AG04449 (cell line): ENCODE measurements at places on chromosomes 3 and 15.

- DNase-seq: no peak
These were observed 17.0 kb upstream of the NEO1 start for GRCh38 chr15:73035221-73035620.

DNA sequence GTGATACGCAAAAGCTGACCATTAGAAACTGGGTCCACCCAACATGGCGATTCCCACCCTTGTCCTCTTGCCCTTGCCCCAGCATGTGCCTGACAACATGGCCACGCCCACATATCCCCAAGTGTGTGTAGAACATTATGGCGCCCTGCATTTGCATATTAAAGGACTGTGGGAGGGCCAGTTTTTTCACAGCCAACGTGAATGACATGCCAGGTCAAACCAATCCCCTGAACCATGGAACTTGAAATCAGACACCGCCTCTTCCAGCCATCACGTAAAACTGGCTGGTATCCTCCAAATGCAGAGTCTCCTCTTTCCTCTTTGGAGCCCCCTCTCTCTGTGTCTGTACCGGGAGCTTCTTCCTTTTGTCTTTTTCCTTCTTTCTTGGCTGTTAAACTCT is 156.7 kb upstream of the EPHA6 start:
- DNase-seq: no peak

- DNase-seq: no peak
These were observed 112.3 kb upstream of the KLF13 start for GRCh38 chr15:31214158-31214863.

DNA sequence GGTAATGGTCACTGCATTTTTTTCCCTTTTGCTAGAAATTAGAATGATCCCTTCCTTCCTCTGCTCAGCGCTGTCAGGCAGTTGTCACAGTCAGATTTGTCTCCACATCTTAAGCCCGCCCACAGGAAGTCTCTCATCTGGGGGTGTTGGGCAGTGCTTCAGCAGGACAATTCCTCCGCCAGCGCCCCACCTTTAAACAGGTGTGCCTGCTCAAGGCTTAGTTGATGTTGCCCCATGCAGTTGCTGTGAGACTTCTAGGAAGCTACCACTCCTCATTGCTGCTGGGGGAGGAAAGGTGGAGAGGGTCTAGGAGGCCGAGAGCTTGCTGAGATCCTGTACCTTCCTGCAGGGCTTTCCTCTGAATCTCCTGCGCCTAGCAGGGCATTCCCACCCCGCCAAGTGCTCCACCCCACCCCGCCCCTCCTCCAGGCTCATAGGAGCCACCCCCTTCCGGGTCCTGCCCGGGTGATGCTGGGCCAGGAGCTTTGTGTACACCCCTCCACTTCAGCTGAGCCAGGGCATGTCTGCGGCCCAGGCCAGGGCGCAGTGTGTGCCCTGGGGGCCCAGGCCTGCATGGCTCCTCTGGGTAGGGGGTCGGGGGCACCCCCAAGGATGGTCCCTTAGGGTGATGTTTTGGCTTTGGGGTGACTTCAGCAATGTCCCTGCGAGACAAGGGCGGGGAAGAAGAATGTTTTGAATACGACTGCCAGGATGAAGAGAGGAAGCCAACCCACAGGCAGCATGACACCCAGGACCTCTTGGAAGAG is 68.7 kb downstream of the TRAK1 start:
- DNase-seq: no peak

DNA sequence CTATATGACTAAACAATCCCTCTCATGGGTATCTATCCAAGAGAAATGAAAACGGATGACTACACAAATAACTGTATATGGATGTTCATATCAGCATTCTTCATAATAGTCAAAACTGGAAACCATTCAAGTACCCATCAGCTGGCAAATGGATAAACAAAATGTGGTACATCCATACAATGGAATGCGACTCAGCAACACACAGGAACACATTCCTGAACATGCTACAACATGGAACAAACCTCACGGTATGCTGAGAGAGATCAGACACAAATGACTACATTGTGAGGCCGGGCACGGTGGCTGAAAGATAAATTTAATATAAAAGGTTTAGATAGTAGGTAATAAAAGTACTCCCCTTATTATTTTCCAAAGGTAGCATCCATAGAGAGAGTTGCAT is 42.6 kb downstream of the CCR4 start:
- no peak for DNase-seq
